ENCODE measurements at places on chromosomes 3 and 15. TPM values are rescaled to one million over a fixed set of nuclear protein-coding genes. Genes with fewer than 3 reads are reported as not detected.

DNA sequence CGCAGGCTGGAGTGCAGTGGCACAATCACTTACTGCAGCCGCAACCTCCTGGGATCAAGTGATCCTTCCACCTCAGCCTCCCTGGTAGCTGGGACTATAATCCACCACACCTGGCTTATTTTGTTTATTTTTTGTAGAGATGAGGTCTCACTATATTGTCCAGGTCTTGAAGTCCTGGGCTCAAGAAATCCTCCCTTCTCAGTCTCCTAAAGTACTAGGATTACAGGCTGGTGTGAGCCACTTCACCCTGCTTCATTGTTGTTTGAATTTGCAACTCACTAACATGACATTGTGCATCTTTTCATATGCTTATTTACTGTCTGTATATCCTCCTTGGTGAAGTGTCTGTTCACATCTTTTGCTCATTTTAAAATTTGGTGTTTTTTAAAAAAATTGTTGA is 10.1 kb downstream of the PARP15 start:
- no peaks in the 10 kb centered on the region for H3K36me3 ChIP-seq
- no peak for DNase-seq
- H3K4me3 ChIP-seq: no peak overlapping the region
- H3K27ac ChIP-seq: no peak overlapping the region
- H3K27me3 ChIP-seq: no peaks in the 10 kb centered on the region
- H3K4me1 ChIP-seq: no peaks in the 10 kb centered on the region

DNA sequence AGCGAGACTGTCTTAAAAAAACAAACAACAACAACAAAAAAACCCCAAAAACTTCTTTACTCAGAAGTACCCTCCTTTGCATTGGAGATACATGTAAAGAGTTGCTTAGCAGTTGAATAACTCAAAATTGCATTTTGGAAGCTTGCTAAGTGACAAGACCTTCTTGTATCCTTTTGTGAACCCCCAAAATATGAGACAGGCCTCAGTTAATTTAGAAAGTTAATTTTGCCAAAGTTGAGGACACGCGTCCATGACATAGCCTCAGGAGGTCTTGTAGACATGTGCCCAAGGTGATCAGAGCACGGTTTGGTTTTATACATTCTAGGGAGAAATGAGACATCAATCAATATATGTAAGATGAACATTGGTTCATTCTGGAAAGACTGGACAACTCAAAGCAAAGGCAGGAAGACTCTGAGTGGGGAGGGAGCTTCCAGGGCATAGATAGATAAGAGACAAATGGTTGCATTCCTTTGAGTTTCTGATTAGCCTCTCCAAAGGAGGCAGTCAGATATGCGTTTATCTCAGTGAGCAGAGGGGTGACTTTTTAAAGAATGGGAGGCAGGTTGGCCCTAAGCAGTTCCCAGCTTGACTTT is 1.7 kb upstream of the ARF4 start:
- H3K36me3 ChIP-seq: no peaks in the 10 kb centered on the region
- DNase-seq: no peak
- H3K27ac ChIP-seq: peak overlapping the region; percentile 94
- peak overlapping the region; percentile 69 for H3K4me3 ChIP-seq
- H3K27me3 ChIP-seq: no peaks in the 10 kb centered on the region
- peaks cover 24% of the 10 kb centered on the region for H3K4me1 ChIP-seq

DNA sequence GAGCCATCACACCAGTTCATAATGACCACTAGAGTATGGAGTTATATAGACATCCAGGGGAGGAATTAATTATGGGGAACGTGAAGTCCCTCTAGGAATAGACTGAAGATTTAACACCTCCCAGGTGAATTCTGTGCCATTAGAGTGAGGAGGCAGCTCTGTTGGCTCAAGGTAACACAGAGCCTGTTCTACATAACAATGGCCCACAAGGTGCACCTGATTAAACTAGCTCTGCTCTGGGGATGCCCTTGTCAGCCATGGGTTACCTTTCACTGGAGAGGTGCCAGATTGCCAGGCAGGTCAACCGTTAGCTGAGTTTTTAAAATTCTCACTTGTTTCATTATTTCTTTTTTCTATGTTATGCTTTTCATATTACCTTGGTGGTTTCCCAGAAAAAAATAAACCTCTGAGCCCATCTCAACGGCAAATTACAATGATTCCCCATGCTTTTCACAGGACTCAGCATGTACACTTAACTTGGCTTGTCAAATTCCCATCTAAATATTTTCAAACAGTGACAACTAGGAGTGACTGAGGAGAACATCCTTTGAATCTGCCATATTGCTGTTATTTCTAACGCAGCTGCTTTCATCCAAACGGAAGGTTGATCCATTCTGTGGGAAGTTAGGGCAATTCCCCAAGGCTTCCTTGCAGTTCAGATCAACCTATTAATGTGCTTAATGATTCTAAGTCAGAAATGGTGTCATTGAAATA is 512.9 kb downstream of the MCTP2 start:
- no peak overlapping the region for H3K27ac ChIP-seq
- no peaks in the 10 kb centered on the region for H3K36me3 ChIP-seq
- H3K4me3 ChIP-seq: no peak overlapping the region
- H3K4me1 ChIP-seq: no peaks in the 10 kb centered on the region
- DNase-seq: no peak
- no peaks in the 10 kb centered on the region for H3K27me3 ChIP-seq

GRCh38 chr3:111210866-111211564 is 139.4 kb downstream of the NECTIN3 start:
- no peaks in the 10 kb centered on the region for H3K4me1 ChIP-seq
- no peaks in the 10 kb centered on the region for H3K36me3 ChIP-seq
- H3K27ac ChIP-seq: no peak overlapping the region
- H3K27me3 ChIP-seq: no peaks in the 10 kb centered on the region
- DNase-seq: no peak
- H3K4me3 ChIP-seq: no peak overlapping the region

DNA sequence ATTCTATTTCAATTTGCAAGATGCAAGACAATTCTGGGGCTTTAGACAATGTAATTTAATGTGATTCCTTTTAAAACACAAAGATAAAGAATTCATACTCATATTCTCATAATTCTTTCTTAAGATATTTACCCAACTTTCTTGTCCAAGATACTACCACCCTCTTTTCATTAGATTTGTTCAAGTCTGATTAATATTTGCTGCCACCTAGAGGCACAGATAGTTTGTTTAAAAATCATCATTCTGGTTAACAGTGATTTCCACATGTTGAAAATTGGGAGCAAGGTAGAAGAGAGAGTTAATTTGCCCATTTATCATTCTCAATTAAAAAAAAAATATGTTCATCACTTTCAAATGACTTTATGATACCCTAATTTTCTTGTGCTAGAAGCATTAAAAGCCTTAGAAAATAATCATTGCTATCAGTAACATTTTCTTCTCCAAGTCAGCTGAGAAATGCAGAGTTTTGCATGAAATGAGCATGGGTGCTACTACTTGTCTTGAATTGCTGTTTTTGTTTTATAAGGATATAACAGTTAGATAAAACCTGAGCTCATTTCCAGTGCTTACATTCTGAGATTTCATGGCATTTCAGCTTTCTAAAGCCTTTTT is 11.6 kb downstream of the TAMM41 start:
- no peak overlapping the region for H3K4me3 ChIP-seq
- DNase-seq: no peak
- H3K27me3 ChIP-seq: no peaks in the 10 kb centered on the region
- no peak overlapping the region for H3K27ac ChIP-seq

DNA sequence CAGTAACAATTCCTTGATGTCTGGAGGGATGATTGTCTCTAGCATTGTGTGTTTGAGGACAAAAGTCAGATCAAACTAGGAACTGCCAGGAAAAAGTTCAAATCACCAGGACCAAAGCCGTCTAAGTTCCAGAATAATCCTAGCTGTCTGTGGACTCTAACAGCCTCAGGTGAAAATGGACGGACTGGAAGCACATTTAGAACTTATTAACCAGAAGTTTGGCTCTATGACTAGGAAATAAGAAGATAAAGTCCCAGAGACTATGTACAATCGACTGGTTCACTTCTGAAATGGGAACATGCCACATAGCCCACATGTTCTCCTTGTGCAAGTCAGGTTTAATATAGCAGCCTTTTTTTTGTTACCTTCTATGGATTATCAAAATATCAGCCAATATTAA is 50.6 kb upstream of the SGO1 start:
- no peak overlapping the region for H3K4me3 ChIP-seq
- no peaks in the 10 kb centered on the region for H3K4me1 ChIP-seq
- no peak for DNase-seq
- H3K36me3 ChIP-seq: no peaks in the 10 kb centered on the region

Gene HYKK
- polyA plus RNA-seq: 6.2 TPM

GRCh38 chr15:70933411-70933810 is 40.8 kb downstream of the LRRC49 start:
- no peaks in the 10 kb centered on the region for H3K4me1 ChIP-seq
- H3K27ac ChIP-seq: no peak overlapping the region
- no peaks in the 10 kb centered on the region for H3K36me3 ChIP-seq
- no peak for DNase-seq

DNA sequence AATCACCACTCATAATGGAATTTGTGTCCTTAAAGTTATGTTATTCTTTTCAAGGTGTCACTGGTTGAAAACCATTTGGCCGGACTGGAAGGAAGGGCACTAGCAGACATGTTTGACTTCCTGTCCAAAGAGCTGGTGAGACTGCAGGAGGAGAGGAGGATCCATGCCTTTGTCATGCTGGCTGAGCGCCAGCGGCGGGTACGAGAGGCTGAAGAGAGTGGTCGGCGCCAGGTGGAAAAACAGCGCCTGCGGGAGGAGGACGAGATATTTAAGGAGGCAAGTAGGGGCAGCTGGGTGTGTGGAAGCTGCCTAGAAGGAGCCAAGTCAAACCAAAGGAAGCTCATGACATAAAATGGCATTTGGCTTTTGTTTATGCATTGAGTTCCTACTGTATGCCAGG is 38.0 kb upstream of the NR1I2 start:
- no peak overlapping the region for H3K4me3 ChIP-seq
- no peaks in the 10 kb centered on the region for H3K27me3 ChIP-seq
- no peaks in the 10 kb centered on the region for H3K36me3 ChIP-seq
- no peak for DNase-seq
- H3K4me1 ChIP-seq: no peaks in the 10 kb centered on the region

- no peak for DNase-seq
- H3K27me3 ChIP-seq: no peaks in the 10 kb centered on the region
- H3K36me3 ChIP-seq: no peaks in the 10 kb centered on the region
- no peak overlapping the region for H3K4me3 ChIP-seq
- H3K27ac ChIP-seq: no peak overlapping the region
Measured at GRCh38 chr3:148243609-148244008, 454.1 kb upstream of the AGTR1 start.

DNA sequence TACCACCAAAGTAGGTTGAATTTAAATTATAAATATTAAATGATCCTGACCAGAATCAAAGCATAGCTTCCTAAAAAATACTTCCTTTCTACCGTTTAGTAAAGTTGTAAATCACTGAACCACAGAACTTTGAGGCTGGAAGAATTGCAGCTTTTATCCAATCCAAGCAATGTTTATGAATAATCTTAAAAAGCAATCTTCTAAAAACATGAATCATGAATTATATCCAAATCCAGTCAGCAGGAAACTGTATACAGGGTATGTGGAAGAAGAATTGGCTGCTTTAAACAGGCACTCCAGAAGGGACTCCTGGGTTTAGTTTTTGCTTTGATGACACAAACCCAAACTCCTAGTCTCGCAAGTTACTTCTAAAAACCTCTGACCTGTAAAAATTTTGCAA is 30.2 kb downstream of the HEG1 start:
- H3K4me1 ChIP-seq: peaks cover 22% of the 10 kb centered on the region
- H3K4me3 ChIP-seq: no peak overlapping the region
- no peaks in the 10 kb centered on the region for H3K27me3 ChIP-seq

DNA sequence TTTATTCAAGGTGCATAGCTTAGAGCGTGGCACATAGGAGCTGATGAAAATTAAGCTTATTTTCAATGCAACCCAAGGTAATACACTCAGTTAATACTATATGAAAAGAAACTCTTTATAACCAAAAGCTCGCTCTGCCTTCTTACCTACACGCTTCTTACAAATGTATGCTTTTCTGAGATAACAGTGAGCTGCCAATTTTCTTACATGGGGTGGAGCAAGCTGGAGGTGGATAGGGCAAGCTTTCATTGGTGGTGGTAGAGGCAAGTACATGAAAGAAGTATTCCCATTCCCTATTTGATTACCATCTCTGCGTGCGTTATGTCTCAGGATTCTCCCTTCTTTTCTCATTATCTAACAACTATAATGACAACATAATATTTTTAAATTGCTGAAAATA is 8.9 kb downstream of the DZIP3 start:
- peaks cover 10% of the 10 kb centered on the region for H3K4me1 ChIP-seq
- H3K36me3 ChIP-seq: no peaks in the 10 kb centered on the region
- no peak for DNase-seq
- H3K27ac ChIP-seq: no peak overlapping the region
- no peak overlapping the region for H3K4me3 ChIP-seq

DNA sequence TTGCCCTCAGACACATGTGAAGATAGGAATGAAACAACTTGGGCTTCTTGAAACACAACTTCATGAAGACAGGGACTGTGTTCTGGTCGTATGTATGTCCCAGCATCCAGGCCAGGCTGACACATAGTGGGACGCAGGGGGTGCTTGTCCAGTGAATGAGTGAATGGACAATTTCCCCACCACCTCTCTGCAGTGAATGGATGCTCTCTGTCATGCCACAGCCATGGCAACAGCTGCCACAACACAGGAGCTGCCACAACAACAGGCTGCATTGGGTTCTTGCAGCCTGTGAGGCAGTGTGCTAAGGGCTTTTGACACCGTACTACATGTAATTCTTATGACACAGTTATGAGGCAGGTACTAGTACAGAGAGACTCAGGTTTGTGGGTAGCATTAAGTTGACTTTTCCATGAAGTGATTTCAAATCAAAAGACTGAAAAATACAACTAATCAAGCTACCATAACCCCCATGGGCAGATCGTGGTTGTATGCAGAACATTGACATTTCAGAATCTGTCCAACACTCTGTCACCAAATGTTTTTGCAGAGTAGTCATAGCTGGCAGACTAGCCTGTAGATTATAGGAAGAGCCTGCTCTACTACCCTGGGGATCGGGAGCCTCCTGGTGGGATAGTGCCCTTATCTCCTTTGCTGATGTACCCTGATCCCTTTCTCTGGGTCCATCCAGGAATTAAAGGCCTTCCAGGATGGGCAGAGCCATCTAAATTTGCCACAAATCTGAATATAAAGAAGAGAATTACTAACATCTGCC is 40.8 kb downstream of the CLSTN2 start:
- no peaks in the 10 kb centered on the region for H3K27me3 ChIP-seq
- H3K27ac ChIP-seq: no peak overlapping the region
- no peaks in the 10 kb centered on the region for H3K36me3 ChIP-seq
- DNase-seq: no peak
- no peak overlapping the region for H3K4me3 ChIP-seq

Gene AP3B2
- 0.35 TPM for polyA plus RNA-seq

Gene FYCO1
- polyA plus RNA-seq: 0.95 TPM

GRCh38 chr3:53046171-53047170 is 598 bp upstream of the SFMBT1 start:
- peaks cover 23% of the 10 kb centered on the region for H3K4me1 ChIP-seq
- H3K4me3 ChIP-seq: peak overlapping the region; percentile 68
- no peaks in the 10 kb centered on the region for H3K36me3 ChIP-seq
- no peaks in the 10 kb centered on the region for H3K27me3 ChIP-seq

Measured in naive thymus-derived CD4-positive, alpha-beta T cell (primary cell).